ENCODE measurements at places on chromosomes 13 and 19.

GRCh38 chr13:30870049-30870884 is 35.8 kb upstream of the MEDAG start:
- DNase-seq, result peak; percentile 90

- DNase-seq, result no peak
These were observed 858 bp upstream of the PPP6R1 start for GRCh38 chr19:55259540-55260210.

GRCh38 chr13:33832872-33833271 is 14.9 kb downstream of the RFC3 start:
- no peak for DNase-seq

DNA sequence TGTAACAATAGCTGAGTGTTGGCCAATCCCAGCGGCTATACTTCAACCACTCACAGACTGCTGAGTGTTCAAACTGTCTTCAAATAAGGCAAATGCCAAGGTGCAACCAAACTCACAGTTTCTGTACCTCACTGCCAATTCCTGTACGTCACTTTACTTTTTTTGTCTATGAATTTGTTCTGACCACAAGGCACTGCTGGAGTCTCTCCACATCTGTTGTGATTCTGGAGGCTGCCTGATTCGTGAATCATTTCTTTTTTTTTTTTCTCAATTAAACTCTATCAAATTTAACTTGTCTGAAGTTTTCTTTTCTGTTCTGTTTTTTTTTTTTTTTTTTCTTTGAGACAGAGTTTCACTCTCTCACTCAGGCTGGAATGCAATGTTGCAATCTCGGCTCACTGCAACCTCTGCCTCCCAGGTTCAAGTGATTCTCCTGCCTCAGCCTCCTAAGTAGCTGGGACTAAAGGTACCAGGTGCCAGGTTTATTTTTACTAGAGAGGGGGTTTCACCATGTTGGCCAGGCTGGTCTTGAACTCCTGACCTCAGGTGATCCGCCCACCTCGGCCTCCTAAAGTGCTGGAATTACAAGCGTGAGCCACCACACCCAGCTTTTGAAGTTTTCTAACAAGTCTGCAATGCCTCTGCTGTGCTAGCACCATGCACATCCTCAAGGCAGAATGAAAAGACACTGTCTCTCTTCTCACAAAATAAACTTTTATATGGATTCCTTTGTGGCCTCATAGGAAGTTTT is 401.7 kb downstream of the IRS2 start:
- peak; percentile 91 for DNase-seq

DNA sequence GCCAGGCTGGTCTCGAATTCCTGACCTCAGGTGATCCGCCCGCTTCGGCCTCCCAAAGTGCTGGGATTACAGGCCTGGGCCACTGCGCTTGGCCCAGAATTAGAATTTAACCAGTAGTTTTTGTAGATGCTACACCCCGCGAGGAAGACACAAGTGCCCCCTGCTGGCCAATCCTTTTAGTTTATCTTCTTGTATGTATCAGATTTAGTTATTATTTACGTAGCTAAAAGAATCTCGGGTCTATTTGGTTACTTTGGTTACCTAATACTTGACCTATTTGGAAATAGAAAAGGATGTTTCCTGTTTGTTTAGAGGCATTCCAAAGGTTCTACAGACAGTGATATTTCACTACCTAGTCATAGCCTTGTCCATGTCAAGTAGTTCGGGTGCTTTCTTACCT is 22.0 kb downstream of the MUC16 start:
- no peak for DNase-seq

GRCh38 chr13:102873653-102874052 is 27.8 kb downstream of the ERCC5 start:
- no peak for DNase-seq

GRCh38 chr19:19379527-19379926 is 25.9 kb upstream of the GATAD2A start:
- no peak for DNase-seq

DNA sequence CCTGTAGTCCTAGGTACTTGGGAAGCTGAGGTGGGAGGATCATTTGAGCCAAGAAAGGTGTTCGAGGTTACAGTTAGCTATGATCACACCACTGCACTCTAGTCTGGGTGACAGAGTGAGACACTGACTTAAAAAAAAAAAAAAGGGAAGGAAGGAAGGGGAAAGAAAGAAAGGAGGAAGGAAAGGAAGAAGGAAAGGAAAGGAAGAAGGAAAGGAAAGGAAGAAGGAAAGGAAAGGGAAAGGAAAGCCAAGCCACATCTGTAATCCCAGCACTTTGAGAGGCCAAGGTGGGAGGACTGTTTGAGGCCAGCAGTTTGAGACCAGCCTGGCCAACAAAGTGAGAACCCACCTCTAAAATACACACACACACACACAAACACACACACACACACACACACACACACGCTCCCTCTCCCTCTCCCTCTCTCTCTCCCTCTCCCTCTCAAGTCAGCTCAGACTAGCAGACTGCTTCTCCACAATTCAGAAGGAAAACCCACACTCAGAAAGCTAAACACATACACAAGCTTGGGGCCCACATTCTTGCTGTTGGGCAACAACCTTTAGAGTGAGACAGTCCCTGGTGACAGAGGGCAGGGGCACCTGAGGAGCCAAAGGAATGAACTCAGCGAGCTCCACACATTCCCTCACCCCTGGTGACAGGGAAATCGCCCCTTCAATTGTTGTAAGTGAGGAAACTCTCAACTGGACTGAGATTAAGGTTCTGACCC is 2.7 kb downstream of the ZNF709 start:
- no peak for DNase-seq

- DNase-seq, result no peak
These were observed 25.0 kb downstream of the GRIN2D start for GRCh38 chr19:48418317-48419064.

DNA sequence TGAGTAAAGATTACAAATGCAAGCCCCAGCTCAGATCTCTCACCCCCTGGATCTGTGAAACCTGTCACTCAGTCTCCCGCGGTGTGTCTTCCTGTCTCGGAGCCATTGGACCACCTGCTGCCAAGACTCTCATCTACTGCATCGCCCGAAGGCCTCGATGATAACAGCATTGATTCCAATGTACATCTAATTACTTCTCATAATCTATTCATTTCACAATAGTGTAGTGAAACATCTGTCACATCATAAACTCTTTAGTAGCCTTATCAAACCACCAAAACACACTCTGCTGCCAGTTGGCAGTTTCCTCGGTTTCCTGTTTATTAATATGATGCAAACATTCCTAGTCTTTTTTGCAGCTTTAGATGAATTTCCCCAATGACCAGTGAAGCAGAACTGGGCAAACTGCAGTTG is 220.3 kb downstream of the POU4F1 start:
- no peak for DNase-seq

- DNase-seq, result no peak
These were observed 263.5 kb downstream of the FOXO1 start for GRCh38 chr13:40402931-40403431.

GRCh38 chr19:5448374-5448773 is 6.8 kb upstream of the ZNRF4 start:
- DNase-seq, result no peak

DNA sequence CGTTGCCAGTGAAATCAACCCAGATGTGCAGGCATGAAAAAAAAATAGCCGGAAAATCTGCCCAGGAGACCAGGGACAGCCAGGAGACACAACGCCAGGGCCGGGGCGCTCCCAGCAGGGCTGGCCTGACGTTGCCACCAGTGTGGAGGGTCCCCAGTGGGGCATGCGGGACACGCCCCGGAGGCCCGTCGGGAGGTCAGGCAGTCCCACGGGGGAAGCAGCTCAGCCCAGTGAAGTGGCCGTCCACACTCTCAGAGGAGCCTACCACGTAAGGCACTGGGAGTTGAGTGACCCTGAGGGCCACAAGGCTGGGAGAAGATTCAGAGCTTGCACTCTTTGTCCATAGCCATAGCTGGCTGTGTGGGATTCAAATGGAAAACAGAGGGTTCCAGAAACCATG is 53.2 kb upstream of the GAS6 start:
- DNase-seq, result no peak

DNA sequence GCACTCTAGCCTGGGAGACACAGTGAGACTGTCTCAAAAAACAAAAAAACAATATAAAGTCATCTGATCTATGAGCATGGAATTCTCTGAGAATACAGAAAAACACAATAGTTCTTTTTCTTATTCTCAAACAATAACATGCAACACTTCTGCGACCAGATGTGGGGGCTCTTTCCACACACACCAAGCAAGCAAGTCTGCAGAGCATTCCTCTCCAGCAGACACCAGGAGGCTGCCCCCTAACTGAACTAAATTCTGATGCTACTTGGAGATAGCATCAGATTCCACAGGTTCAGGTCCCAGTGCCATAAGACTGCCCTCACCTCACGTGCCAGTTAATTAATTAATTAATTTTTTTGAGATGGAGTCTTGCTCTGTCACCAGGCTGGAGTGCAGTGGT is 27.7 kb downstream of the ZNF101 start:
- DNase-seq, result no peak

GRCh38 chr13:93226065-93226622 is 463 bp upstream of the GPC6 start:
- no peak for DNase-seq

GRCh38 chr13:113607056-113607888 is 22.7 kb downstream of the TFDP1 start:
- no peak for DNase-seq

- no peak for DNase-seq
These were observed 157.0 kb upstream of the PABPC3 start for GRCh38 chr13:24938966-24939365.

GRCh38 chr19:11410682-11411081 is 8.4 kb downstream of the RGL3 start:
- DNase-seq, result no peak

DNA sequence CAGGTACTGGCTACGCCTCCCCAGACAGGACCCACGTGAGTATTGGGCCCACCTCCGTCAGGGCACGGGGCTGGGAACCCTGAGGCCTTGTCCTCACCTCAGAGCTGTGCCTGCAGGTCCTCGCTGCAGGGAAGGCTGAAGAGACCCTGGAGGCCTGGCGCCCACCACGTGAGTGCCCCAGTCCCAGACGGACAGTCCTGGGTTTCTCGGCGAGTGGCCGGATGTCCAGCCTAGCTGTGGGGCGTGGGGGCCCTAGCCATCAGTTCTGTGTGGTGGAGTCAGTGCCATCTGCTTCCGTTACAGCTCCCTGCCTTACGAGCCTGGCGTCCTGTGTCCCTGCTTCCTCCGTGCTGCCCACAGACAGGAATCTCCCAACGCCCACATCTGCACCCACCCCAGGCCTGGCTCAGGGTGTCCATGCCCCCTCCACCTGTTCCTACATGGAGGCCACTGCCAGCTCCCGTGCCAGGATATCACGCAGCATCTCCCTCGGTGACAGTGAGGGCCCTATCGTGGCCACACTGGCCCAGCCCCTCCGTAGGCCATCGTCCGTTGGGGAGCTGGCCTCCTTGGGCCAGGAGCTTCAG is 7.8 kb upstream of the OVOL3 start:
- DNase-seq, result no peak

GRCh38 chr19:16070366-16070990 is 5.8 kb upstream of the TPM4 start:
- DNase-seq, result no peak

- DNase-seq, result no peak
These were observed 52.0 kb downstream of the MPHOSPH8 start for GRCh38 chr13:19685437-19685836.

DNA sequence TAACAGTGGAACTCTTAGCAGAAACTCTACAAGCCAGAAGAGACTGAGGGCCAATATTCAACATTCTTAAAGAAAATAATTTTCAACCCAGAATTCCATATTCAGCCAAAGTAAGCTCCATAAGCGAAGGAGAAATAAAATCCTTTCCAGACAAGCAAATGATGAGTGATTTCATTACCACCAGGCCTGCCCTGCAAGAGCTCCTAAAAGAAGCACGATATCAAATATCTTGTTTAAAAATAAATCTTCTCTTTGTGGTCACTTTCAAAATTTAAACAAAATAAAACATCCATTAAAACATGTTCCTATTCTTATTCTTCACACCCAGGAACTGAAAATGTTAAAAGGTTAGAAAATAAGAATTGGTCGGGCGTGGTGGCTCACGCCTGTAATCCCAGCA is 13.7 kb downstream of the MICU2 start:
- DNase-seq, result no peak

- DNase-seq, result peak; percentile 80
These were observed 147.5 kb downstream of the CYSLTR2 start for GRCh38 chr13:48801255-48801654.

DNA sequence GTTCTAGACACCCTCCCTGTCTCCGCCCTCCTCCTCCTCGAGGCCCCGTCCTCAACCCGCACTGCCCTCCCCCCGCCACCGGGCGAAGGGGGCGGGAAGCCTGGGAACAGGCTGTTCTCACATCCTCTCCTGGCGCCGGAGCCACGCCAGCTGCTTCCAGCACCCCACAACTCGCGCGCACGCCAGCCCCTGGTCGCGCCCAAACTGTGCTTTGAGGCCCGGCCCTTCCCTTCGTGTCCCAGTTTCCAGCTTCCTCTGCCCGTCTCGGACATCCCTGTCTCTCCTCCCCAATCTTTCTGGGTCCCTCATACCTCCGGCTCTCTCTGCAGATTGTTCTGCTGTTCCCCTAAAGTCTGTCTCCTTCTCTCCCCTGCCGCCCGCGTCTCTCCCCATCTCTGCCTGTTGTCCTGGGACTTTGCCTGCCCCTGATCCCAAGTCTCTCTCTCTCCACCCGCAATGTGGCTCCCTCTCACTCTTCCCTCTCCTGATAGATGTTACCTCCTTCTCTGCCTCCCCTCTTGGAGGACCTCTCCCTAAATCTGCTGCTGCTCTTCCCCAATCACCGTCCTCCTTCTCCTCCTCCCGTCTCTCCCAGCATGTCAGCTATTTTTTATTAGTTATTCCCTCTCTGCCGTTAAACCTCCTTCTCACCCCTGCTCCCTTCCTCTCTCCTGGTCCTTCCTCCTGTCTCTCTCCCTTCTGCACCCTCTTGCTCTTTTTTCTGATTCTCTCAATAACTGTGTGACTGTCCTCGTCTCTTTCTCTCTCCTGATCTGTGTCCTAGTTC is 14.2 kb downstream of the DPF1 start:
- DNase-seq, result no peak

GRCh38 chr19:35216833-35217648 is 11.5 kb downstream of the FAM187B start:
- DNase-seq, result no peak

GRCh38 chr19:51783372-51783771 is 11.6 kb upstream of the FPR3 start:
- no peak for DNase-seq

DNA sequence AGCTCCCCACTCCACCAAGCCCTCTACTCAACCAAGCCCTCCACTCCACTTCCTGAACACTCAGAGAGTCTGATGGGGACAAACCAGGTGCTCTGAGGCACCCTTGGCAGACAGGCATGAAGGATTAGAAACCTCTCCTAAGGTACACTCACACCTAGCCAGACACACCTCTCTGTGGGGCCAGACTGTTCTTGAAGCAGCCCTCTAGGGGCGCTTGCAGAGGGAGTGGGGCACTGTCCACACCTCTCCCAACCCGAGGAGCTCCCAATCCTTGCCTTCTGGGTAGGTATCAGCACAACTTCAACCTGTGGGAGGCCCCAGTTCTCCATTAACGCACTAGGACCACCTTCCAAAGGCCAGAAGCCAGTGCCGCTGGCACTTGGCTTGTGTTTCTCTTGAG is 108.7 kb upstream of the VSTM2B start:
- no peak for DNase-seq

GRCh38 chr13:60210510-60211330 is 47.0 kb upstream of the DIAPH3 start:
- DNase-seq, result no peak

Measured in AG09309 (cell line).